Common myeloid progenitor, CD34-positive (primary cell): ENCODE measurements at places on chromosomes 2 and 18.

- H3K27me3 ChIP-seq: no peaks in the 10 kb centered on the region
- no peaks in the 10 kb centered on the region for H3K36me3 ChIP-seq
- no peak overlapping the region for H3K27ac ChIP-seq
- H3K4me3 ChIP-seq: no peak overlapping the region
- H3K4me1 ChIP-seq: no peaks in the 10 kb centered on the region
Observed at GRCh38 chr18:53745224-53745967, 479.1 kb downstream of the MBD2 start.

DNA sequence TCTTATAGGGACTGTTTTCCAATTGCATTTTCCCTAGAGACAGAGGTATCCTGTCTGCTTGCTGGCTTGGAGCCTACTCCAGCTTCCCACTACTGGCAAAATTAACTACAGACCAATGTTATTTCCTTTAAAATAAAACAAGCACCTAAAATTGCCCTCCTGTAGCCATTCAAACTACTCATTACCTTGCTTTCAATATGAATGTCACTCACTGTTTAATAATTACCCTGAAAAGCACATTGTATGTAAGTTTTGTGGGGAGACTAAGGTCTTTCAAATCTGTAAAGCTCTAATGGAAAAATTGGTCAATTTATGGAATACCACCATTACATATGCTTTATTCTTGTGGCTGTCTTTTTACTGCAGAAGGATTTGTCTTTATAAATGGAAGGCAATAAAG, 87.3 kb downstream of the DOCK10 start:
- H3K4me3 ChIP-seq: no peak overlapping the region
- no peaks in the 10 kb centered on the region for H3K36me3 ChIP-seq
- no peak overlapping the region for H3K27ac ChIP-seq

DNA sequence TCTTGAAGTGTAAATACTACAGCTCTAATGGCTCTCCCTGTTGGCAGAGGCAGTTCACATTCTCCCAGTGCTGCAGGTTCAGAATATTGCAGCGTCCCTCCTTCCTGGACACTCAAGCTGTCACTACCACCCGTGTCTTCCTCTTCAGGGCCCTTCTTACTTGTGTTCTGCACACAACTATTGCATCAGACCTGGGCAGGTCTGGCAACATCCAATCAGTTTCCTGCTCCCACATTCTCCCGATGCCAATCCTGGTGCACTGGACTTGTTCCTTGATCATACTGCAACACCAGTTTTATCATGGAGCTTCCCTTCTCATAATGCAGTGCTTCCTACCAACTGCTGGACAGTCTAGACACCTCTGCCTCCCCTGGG, 161.5 kb downstream of the CAPN13 start:
- no peak overlapping the region for H3K4me3 ChIP-seq
- no peaks in the 10 kb centered on the region for H3K4me1 ChIP-seq
- H3K27ac ChIP-seq: no peak overlapping the region
- DNase-seq: no peak
- H3K27me3 ChIP-seq: no peaks in the 10 kb centered on the region

DNA sequence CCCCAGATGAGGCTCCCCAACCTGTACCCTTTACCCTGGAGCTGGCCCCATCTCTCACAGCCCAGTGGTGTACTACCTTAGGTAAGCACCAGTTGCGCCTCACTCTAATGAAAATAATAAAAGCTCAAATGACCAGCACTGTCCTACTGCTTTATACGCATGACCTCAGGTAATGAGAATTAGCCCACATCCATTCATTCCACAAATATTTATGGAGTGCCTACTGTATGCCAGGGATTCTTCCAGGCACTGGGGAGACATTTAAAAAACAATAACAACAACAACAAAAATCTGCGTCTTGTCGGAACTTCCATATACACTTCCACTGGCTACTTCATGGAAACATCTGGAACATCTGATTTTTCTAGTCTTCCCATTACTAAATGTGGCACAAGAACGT, 20.8 kb downstream of the HPCAL1 start:
- no peaks in the 10 kb centered on the region for H3K27me3 ChIP-seq
- no peak overlapping the region for H3K27ac ChIP-seq
- H3K36me3 ChIP-seq: peaks cover 8% of the 10 kb centered on the region
- DNase-seq: no peak
- peaks cover 22% of the 10 kb centered on the region for H3K4me1 ChIP-seq

- H3K4me1 ChIP-seq: peaks cover 2% of the 10 kb centered on the region
- H3K4me3 ChIP-seq: no peak overlapping the region
- H3K36me3 ChIP-seq: no peaks in the 10 kb centered on the region
- no peak for DNase-seq
- H3K27ac ChIP-seq: no peak overlapping the region
- H3K27me3 ChIP-seq: no peaks in the 10 kb centered on the region
Observed at GRCh38 chr2:162433491-162433890, 89.6 kb downstream of the GCA start.

GRCh38 chr2:109442715-109443319, 170.9 kb downstream of the SEPTIN10 start:
- no peak overlapping the region for H3K27ac ChIP-seq
- H3K4me3 ChIP-seq: no peak overlapping the region
- no peak for DNase-seq
- no peaks in the 10 kb centered on the region for H3K4me1 ChIP-seq
- H3K36me3 ChIP-seq: no peaks in the 10 kb centered on the region
- no peaks in the 10 kb centered on the region for H3K27me3 ChIP-seq

- peaks cover 76% of the 10 kb centered on the region for H3K27me3 ChIP-seq
- H3K27ac ChIP-seq: no peak within 1 kb of the TSS
- H3K4me3 ChIP-seq: peak within 1 kb of the TSS; percentile 26
- no peaks in the 10 kb centered on the region for H3K36me3 ChIP-seq
- no peak for DNase-seq
Observed at GRCh38 chr18:59697236-59697932, at the start of gene CCBE1. CCBE1 (minus strand) TSS chr18:59697423.

DNA sequence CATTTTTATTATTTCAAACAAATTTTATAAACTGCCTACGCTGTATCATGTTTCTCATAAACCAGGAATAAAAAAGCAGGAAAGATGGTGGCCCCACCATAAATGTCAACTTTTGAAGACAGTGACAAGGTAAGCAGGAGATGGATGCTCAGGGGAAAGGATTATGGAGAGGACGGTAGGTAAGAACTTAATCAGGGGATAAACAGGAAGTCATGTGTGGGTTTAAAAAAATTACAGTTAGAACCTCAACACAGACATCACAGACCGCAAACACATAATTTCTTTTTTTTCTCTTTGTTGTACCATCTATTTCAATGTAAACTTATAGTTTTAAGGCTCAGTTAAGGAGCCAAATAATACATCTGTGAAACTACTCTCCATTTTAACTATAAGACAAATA, 575.2 kb upstream of the SLC8A1 start:
- no peak overlapping the region for H3K4me3 ChIP-seq
- no peaks in the 10 kb centered on the region for H3K27me3 ChIP-seq
- H3K27ac ChIP-seq: no peak overlapping the region
- peak; percentile 7 for DNase-seq
- H3K36me3 ChIP-seq: no peaks in the 10 kb centered on the region

GRCh38 chr2:27184115-27184514, 27.7 kb upstream of the ATRAID start:
- H3K4me3 ChIP-seq: no peak overlapping the region
- no peaks in the 10 kb centered on the region for H3K36me3 ChIP-seq
- no peaks in the 10 kb centered on the region for H3K27me3 ChIP-seq

GRCh38 chr2:152525277-152525838, 190.4 kb downstream of the FMNL2 start:
- no peak overlapping the region for H3K27ac ChIP-seq
- no peaks in the 10 kb centered on the region for H3K36me3 ChIP-seq
- H3K27me3 ChIP-seq: no peaks in the 10 kb centered on the region
- no peak overlapping the region for H3K4me3 ChIP-seq
- DNase-seq: peak; percentile 16
- no peaks in the 10 kb centered on the region for H3K4me1 ChIP-seq
